ENCODE measurements at places on chromosomes 7 and 10.

GRCh38 chr10:101292194-101293006 is 61.6 kb upstream of the BTRC start:
- peak; percentile 49 for DNase-seq

- no peak for DNase-seq
Observed at GRCh38 chr7:140595468-140596092, 45.0 kb downstream of the DENND2A start.

GRCh38 chr7:44158873-44159631 is 17.9 kb upstream of the MYL7 start:
- no peak for DNase-seq

DNA sequence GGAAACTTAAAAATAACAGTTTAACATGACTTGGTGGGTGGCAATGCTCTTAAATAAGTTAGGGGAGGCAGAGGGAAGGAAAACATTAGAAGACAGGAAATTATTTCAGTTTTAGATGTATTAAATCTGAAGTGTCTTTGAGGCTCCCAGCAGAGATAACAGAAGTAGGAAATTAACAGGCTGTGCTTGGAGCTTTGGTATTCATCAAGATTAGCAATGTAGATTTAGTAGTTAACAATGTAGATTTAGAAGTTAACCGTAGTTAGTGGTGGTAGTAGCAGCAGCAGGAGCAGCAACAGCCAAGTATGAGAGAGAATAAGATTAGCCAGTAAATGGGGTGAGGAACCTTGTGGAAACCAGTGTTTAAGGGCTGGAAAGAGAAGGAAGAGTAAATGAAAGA is 48.7 kb upstream of the UBN2 start:
- no peak for DNase-seq

DNA sequence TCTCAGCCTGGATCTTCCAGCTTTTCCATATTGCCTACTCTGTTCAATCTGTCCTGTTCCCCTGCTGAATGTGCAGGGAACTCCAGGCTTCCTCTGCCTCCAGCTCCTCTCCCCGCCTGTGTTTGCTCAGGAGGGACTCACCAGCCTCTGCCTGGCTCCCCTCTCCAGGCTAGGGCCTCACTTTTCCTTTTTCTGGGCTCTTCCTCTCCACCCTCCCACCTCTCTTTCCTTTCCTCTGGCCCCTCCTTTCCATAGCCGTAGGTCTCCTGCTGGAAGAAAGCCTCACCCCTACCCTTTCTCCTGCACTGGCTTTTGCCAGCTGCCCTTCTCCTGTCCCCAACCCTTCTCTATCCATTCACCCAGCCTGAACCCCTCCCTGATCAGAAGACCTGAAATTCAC is 25.0 kb downstream of the PILRA start:
- DNase-seq = no peak

DNA sequence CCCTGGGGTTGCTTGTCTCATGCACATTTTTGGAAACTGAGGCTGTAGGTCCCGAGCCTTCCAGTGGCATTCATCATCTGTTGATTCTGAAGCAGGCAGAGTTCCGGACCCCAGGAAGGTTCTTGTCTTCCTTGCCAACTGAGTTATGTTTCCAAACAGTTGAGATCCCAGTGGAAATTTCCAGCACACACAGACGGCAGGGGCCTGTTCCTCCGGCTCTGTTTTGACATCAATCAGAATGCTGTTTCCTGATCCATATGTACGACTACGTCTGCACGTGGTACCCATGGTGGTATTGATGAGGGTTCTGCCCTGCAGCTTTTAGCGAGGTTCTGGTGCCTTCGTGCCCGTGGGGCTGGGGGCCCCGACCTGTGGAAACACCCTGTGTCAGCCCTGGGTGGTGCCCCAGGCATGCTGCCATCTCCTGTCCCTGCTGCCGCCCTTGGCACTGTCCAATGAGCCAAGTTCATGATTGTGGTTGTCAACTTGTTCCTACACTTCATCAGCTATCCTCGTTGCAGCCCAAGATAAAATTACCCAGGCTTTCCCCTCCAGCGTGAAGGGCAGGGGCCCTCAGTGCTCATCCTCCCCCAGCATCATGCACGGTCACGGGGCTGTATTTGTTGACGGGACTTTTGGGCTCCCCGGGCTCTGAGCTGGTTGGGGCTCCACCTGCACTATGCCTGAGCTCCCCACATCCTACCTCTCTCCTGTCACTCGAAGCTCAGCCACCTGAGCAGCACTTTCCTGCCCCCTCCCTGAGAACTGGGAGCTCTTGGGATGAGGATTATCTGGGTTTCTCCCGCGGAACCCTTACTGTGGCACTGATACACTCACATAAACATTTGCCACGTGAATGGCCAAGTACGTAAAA is 7.8 kb upstream of the DPYSL4 start:
- DNase-seq = no peak

DNA sequence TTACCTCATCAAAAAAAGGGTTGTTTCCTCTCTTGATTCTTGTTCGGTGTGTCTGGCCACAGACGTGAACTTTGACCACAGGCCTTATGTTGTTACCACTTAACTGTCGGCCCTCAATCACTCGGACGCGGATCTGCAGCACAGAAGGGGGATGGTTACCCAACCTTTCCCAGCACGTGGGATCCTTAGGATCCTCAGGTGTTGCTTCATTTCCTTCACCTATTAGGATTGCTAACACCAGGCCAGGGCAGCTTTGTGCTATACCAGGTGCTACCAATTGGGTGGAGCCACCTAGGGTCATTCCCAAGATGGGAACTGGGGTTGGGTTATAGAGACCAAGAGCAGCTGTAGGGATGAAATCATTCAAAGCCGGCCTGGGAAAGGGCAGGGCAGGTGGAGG is 73.4 kb downstream of the MYOF start:
- no peak for DNase-seq

DNA sequence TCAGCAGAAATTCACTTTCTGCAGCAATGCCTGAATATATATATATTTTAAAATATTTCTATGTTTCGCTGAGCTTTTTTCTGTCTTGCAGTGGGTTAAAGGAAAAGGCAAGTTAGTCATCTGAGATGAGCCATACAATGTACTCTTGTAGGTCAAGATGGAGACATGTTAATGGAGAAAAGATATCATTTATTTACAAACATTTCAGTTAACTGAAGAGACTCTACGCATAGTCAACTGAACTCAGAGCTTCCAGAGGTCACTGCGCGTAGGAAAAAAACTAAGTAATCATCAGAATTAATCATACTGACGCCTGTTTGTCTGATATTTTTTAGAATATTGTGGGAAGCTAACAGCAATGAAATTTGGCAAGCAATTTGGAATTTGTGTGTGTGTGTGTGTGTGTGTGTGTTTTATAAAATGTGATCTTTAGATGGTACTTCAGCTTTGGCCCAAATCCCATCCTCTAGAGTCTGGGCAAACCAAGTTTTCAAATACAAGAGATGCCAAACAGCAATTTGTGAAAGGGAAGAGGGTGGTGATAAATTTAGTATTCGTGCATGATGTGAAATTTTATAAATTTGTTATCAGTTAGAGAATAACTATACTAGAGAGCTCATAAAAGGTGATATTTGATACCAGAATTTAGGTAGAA is 193.9 kb upstream of the AGR3 start:
- DNase-seq = no peak

DNA sequence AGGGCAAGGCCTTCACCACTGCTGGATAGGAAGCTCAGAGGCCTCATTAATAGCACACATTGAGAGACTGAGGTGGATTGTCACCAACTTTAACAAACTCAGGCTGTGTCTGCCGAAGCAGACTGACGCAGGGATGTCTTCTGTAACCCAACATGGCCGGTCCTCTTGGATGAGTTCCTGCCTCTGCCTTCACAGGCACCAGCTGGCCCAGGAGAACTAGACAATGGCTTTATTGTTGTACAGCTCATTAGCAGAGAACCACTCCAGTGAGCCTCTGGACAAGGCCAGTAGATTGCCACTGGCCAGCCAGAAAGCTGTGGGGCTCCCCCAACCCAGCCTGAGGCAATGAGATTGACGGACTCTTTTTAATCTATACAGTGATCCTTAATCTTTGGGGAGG is 9.4 kb downstream of the NODAL start:
- no peak for DNase-seq

DNA sequence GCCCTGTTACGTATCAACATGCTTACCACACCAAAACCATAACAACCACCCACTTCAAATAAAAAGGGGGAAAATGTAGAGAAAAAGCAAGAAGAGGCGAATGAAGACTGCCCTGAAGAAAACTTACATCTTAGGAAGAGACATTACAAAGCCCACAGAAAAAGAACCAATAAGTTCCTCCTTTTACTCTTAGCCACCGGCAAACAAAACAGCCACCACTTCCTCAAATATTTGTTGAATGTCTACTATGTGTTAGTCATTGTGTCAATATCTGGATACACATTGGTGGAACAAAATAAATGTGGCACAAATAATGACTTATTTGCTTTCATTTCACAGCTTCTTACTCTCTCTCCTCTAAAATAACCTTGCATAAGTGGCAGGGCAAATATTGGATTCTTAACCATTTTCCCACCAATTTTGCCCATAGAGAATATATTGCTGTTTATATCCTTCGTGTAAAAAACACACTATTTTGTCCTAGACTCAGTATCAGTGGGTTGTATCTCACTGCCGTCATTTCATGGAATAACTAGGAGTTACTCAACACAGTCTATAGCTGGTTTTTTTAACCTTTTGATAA is 106.8 kb downstream of the ANK3 start:
- DNase-seq = no peak

DNA sequence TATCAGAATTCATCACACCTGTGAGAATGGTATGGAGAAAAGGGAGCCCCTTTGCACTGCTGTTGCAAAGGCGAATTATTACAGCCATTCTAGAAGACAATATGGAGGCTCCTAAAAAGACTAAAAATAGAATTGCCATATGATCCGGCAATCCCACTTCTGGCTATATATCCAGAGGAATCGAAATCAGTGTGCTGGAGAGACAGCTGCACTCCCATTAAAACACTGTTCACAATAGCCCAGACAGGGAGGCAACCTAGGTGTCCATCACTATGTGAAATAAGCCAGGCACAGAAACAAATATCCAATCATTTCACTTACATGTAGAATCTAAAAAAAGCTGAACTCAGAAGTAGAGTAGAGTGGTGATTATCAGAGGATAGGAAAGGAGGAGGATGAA is 26.0 kb upstream of the GJD4 start:
- DNase-seq = no peak

DNA sequence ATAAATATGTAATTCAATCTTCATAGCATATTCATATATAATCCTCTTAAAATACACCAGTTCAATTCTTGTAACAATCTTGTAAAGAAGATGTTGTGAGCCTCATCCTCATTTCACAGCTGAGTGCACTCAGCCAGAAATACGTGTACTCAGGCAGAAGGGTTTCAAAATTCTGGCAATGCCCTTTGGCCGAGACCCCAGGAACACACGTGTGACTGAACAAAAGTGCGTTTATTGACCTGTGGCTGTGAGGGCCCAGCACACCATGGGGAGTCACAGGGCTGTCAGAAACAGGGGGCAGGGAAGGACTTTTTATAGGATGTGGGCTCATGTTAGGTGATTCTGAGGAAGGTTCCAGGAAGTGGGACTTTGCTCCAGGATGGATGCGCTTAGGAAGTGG is 21.5 kb downstream of the GIMAP8 start:
- DNase-seq = no peak

GRCh38 chr10:30840395-30841050 is 191.1 kb downstream of the ZNF438 start:
- DNase-seq = no peak

DNA sequence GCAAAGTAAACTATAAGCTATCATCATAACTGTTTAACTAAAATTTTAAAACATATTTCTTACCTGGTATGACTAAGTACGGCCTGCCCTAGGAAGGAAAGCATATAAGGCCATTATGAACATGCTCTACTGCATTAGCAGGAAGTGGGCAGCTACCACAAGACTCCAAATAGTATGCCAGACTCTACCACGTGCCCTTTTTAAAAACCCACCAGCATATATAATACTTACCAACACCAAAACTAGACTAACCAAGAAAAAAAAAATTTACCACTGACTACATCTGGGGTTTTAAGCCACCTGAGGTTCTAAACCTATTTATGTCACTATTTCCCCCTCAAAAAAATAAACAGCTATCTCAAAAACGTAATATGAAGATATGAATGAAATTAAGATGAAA is 30.1 kb downstream of the NUDCD3 start:
- no peak for DNase-seq

DNA sequence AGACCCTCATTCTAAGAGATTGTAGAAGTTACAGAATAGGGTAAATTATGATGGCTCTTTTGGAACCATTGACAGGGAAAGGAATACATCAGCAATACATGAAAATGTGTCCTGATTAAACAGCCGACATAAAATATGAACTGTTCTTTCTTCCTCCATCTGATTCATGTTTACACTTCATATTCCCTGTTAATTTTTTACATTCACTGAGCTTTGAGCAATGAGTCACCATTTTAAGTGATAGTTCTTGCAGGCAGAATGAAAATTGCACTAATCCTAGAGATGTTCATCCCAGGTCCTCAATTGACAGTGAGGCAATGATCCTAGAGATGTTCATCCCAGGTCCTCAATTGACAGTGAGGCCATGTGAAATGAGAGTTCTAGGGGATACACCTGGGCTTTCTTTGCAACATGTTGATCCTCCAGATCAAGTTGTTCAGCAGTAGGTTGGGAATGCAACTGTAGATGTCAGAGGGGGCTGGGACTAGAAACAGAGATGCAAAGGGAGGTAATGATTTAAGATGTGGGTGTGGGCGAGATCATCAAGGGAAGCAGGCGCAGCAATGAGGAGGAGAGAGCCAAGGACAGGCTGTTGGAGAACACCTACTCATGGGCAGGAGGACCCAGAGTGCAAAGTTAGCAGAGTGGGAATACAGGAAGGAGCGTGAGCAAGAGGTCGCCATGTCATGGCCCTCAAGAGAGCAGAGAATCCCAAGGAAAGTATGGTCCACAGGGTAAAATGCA is 138.7 kb downstream of the ZNF365 start:
- DNase-seq = no peak

- no peak for DNase-seq
Observed at GRCh38 chr7:37786741-37787569, 61.4 kb upstream of the NME8 start.

DNA sequence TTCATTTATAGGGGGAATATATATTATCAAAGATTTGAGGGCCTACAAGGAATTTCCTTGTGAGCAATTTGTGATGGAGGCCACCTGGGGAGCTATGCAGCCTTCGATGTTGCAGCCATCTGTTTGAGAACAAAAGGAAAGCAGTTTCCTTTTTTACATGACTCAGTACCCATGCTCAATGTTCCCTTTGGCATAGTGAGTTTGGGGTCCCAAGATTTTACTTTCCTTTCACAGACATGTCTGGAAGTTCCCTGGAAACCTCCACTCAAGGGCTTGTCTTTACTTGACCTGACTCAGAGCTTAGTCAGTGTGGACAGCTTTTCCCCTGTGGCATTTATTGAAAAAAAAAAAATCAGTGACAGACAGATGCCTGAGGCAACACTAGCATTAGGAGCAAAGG is 73.5 kb upstream of the VIPR2 start:
- no peak for DNase-seq

- DNase-seq = no peak
Observed at GRCh38 chr7:924541-925231, 29.8 kb downstream of the ADAP1 start.

DNA sequence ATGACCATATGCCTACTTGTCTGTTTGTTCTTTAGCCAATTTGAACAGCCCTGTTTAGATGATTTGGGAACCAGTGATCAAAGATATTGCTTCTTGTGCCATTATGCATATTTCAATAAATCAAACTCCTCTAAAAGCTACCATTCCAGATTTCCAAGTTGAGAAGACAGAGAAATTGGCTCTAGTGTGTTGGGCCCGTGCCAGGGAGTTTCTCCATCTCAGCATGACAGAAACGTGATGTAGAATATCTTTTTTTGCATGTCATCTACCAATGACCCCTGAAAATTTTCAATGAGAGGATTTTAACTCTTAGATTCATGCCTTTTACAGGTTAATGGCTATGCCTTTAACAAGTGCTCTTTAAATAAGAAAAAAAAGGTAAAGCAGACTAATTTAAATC is 50.7 kb upstream of the CABCOCO1 start:
- DNase-seq = no peak
